Epithelial cell of proximal tubule (primary cell): ENCODE measurements at places on chromosomes 2 and 18. TPM values are rescaled to one million over a fixed set of nuclear protein-coding genes. Genes with fewer than 3 reads are reported as not detected.

The ITPRIPL1 gene
- total RNA-seq = 7.7 and 10.3 TPM in 2 replicates

The SMIM21 gene
- not detected in 2 replicates for total RNA-seq

The SNORC gene
- 1.2 and 5.0 TPM in 2 replicates for total RNA-seq

The GALNT14 gene
- 80.7 and 90.4 TPM in 2 replicates for total RNA-seq

The RAD51AP2 gene
- total RNA-seq = not detected in 2 replicates

The IL18R1 gene
- total RNA-seq = 0.12 and 2.5 TPM in 2 replicates

The TMEM237 gene
- 37.0 and 53.1 TPM in 2 replicates for total RNA-seq

The SULT6B1 gene
- not detected in 2 replicates for total RNA-seq

The GAL3ST2 gene
- total RNA-seq = 0.22 TPM in 1 of 2 replicates, not detected in the other

The CHN1 gene
- 12.2 and 22.5 TPM in 2 replicates for total RNA-seq

The TMEM214 gene
- 11.2 and 20.1 TPM in 2 replicates for total RNA-seq

The HMSD gene
- 0.29 and 1.5 TPM in 2 replicates for total RNA-seq

The NAT8 gene
- total RNA-seq = not detected in 2 replicates

The MOGAT1 gene
- not detected in 2 replicates for total RNA-seq

DNA sequence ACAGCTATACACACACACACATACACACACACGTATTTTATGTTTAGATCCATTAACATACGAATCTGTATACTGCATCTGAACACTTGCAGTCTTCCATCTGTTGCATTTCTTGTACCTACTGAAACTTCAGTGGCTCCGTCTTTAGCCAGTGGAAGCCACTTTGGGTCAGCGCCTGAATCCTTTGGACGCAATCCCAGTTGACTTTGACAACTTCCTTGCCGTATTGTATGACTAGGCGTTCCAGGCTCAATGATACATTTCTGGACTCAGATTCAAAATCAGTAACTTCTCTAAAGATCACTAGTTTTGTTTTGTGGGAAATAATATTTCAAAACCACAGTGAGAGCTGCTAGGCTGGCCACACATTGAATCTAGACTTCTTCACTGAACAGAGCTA, 101.5 kb upstream of the GPC1 start:
- DNase-seq = no peak

DNA sequence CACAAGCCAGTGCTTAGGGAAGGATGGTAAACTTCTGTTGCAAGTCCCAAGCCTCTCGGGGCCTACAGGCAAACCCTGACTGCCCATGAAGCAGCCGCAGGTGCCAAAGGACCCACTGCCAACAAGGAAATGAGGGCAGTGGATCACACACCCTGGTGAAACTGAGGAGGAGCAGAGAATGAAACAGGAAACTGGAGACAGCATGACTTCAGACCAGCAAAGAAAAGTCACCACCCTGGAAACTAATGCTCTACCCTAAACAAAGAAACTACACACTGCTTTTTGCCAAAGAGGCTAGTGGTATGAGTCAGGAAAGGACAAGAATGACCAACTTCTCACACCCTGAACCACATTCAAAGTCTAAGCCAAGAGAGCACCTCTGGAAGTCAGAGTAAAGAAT, 97.2 kb downstream of the MYO5B start:
- DNase-seq = peak; percentile 71

DNA sequence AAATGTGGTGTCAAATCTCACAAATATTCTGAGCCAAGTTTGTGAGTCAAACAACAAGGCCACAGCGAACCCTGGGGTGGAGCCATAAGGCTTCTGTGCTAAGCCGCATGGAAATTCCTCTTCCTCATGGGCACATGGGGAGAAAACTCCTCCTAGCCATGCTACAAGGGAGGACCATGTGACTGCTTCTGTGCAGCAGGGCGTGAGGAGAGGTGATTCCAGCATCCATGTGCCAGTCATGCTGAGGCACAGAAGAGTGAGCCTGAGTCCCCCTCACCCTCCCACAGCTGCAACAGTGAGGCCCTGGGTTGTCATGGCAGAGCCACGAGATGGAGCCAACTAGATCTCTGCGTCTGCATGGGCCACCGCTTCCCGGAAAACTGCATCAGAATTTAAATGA, 488.8 kb upstream of the RAB6C start:
- no peak for DNase-seq

DNA sequence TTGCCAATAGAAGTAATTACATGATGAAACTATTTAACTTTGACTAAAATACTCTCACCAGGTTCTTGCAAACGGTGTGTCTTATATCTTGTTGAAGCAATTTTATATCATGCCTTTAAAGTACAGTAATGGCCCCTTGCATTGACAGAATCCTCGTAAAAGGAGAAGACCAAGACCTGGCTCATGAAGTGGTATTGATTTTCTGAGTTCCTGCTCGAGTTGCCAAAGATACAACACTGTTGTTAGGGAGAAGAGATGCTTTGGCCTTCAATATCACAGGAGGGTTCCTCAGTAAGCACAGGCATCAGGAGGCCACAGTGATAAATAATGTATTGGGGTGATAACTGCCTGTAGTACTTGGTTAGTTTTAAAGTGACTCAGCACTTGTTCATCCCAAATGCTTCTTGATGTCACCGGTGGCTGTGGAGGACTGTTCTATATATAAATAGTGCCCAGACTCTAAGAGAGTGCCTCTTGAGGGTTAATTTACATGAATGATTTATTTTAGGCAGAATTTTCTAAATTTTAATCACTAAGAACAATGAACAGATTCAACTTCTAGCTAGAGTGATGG, 571.7 kb upstream of the FANCL start:
- no peak for DNase-seq

- DNase-seq = peak; percentile 59
These were observed 810.1 kb upstream of the ZEB2 start for GRCh38 chr2:145329971-145330370.

DNA sequence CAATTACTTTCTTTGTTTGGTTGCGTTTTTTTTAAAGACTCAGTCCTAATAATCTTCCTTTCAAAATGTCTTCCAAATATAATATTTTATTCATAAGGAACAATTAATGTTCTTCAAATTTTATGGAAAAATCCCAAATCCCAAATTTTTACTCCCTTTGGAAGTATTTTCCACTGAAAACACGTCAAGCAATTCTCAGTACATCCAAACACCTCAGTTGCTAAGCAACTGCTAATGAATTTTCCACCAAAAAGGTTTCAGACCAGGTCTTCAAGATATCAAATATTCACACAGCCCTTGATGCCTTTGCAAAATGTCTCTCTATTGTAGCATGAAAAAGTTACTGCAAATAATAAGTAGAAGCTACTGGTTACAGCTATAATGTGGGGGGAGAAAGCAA, 140.1 kb downstream of the DSEL start:
- DNase-seq = no peak

DNA sequence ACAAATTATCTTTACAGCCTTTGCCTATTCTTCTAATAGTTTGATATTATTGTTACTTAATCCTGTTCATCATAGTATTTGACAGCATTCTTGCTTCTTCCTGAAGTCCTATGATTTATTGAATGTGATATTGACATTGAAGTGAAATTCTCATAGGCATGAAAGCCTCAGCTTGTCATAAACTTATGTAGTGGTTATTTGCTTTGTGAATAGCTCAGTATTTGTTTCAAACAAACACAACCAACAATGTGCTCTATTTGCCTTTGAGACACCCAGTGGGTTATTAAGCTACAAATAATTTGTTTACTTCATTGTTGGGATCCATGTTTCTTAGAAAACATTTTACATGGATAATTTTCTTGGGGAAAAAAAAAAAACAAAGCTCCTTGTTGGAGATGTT, 57.2 kb downstream of the TTC39C start:
- DNase-seq = no peak

GRCh38 chr2:207086136-207086535, 79.6 kb downstream of the KLF7 start:
- no peak for DNase-seq

GRCh38 chr2:204790076-204790475, 244.8 kb downstream of the PARD3B start:
- DNase-seq = no peak

DNA sequence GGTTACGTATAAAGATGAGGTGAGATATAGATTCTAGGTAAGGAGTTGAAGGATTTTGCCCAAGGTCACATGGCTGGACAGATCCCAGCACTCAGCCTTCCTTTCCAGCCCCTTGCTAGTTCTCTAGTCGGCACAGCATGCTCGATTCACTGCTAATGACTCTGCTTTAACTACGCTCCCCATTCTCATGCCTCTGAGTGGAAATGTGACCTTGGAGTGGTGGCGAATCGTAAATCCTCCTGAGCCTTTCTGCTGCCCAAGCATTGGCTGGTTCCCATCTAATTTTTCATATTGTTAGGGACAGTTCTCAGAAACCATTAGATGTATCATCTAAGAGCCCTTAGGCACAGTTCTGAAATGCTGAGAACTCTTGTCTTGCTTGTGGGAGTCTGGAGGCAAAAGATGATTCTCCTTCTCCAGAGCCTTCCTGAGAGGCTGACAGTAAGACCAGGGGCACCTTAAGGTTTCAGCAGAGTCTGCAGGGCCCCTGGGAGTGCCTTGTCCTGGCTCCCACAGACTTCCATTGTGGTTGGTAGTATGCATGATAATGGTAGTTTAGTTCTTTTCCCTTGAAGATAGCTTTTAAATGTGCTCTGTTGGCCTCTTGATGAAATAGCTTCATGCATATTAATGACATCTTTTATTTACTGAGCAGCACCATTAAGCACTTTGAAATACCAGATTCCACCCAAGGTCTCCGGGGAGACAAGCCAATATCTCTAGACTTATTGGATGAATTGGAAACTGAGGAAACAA, 377.8 kb upstream of the SLC14A2 start:
- no peak for DNase-seq

DNA sequence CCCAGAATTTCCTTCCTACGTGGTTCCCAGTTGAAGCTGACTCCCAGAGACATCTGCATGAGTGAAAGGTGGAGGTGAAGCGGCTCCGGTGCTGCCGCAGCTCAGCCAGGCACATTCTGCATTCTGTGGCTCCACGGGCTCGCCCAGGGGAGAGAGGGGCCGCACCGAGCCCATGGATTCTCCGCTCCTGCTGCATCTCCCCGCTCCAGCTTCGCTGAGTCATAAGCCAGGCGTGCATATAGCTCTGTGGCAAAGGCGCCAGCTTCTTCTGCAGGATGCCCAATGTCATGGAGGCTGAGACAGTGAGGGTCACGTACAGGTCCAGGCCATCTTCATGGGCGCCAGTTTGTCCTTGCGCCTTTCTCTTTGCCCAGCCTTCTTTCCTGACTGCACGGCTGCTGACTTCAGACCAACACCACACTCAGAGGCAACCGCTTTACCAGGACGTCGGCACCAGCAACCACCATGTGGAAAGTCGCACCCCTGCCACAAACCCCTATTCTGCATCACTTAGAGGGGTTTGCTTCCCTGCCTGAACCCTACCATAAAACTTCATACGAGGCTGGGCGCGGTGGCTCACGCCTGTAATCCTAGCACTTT, 215.7 kb downstream of the MGAT5 start:
- no peak for DNase-seq

- no peak for DNase-seq
These were observed 200.6 kb downstream of the PPP1R1C start for GRCh38 chr2:182186132-182186735.

DNA sequence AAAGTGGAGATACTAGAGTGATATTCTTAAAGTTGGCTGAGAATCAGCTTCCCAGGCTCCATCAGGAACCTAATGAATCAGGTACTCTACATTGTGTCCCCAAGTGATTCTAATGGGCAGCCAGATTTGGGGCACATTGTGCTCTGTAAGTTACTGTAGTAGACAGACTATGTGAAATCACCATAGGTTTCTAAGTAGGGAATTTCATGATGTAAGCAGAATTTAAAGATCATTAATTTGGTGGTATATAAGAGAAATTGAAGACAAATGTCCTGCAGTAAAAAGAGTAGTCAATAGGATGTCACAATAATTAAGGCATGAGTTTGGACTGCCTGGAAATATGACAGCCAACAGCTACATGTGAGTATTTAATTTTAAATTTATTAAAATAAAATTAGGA, 602.4 kb upstream of the ACVR2A start:
- no peak for DNase-seq

DNA sequence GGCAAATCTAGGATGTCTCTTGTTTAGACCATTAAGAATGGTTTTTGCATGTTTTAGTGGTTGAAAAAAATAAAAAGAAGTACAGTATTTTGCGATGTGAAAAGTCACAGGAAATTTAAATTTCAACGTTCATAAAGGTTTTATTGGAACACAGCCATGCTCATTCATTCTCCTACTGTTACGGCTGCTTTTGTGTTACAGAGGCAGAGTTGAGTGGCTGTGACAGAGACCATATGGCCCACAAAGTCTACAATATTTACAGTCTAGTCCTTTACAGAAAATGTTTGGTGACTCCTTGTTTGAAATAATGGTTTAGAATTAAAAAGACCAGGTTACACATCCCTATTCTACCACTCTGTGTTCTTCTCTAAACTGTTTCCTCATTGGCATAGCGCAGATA, 48.1 kb downstream of the MYOM1 start:
- DNase-seq = no peak

DNA sequence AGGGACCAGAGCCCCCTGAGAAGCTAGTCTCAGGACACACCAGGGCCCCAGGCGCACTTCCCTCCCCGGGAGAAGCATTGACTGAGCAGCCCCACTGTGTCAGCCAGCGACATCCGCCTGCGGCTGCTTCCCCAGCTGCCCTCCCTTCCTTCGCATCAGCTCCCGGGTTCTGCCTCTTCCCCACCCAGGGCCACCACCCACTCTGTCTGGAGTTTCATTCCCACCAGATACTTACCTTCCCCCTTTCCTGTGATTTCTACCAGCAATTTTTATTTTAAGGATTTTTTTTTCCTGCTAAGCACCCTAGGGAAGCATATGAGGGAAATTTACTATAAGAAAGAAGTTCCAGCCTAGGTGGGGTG, 99.2 kb downstream of the SMAD7 start:
- no peak for DNase-seq

DNA sequence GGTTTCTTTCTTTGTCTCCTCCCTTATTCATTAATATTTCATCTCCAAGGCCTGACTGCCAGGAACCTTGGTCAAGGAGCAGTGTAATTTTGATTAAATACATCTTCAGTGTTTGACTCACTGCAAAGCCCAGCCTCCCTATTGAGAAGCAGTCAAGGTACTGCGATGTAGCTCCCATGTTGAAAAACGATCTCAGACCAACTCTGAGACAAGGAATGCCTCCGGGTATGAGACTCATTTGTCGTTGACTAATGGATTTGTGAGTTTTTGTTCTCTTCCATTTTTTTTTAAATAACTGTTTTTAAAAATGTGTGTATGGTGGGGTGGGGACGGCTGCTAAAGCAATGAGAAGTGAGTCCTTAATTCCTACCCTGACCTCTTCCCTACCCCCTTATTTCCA, 361.6 kb downstream of the SOX11 start:
- DNase-seq = no peak

DNA sequence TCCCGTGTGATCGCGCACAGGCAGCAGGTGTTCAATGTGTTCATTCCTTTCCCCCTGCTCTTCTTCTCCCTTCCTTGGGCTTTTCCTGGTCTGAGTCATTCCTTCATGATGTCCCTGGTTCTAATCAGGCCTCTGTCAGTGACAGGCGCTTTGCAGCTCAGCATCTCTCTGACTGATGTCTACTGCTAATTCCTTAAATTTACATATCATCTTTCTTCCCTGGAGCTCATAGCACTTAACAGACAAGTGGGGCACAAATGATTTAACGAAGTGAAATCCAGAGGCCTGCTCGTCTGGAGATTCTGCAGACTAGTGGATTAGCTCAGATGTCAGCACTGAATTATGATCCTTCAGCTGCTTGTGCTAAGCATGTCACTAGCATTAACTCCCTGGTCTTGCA, 77.9 kb downstream of the NRP2 start:
- no peak for DNase-seq

- no peak for DNase-seq
These were observed 358 bp downstream of the USP37 start for GRCh38 chr2:218567797-218568189.

- DNase-seq = no peak
These were observed 1.6 kb downstream of the SLC66A2 start for GRCh38 chr18:79949697-79950487.

GRCh38 chr2:199458009-199458805, 468 bp upstream of the SATB2 start:
- no peak for DNase-seq
